Activated T-cell treated with anti-CD3 and anti-CD28 coated beads, Interleukin-2, amount 50 U/mL, for 72 hours (primary cell): ENCODE measurements at places on chromosomes 3 and 15. TPM values are rescaled to one million over a fixed set of nuclear protein-coding genes. Genes with fewer than 3 reads are reported as not detected.

The LARP6 gene
- total RNA-seq, result not detected

The FAM81A gene
- not detected for total RNA-seq

The FXR1 gene
- total RNA-seq, result 196 TPM

The SEMA6D gene
- not detected for total RNA-seq

The KLHL40 gene
- total RNA-seq, result not detected

The IQGAP1 gene
- total RNA-seq, result 184 TPM

The GOLGA8G gene
- not detected for total RNA-seq

The CILP gene
- total RNA-seq, result not detected

The DUOX1 gene
- 0.95 TPM for total RNA-seq

The CCDC13 gene
- 0.70 TPM for total RNA-seq

DNA sequence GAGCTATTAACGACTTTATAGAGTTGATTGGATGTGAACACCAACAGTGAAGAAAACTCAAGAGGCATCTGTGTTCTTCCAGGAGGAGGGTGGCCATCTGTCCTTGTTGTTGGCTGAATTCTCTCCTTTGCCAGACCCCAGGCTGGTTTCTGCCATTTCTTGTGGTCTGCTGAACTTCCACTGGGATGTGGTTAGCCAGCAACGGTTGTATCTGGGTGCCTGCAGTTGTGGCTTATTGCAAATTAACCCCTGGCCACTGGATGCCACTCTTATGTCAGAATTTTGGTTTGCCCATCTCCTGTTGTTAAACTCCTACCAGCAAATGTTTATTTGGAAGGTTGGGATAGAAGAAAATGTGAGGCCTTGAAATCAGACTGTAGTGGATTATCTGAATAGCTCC lies 163.6 kb upstream of the TBC1D5 start:
- DNase-seq, result no peak

DNA sequence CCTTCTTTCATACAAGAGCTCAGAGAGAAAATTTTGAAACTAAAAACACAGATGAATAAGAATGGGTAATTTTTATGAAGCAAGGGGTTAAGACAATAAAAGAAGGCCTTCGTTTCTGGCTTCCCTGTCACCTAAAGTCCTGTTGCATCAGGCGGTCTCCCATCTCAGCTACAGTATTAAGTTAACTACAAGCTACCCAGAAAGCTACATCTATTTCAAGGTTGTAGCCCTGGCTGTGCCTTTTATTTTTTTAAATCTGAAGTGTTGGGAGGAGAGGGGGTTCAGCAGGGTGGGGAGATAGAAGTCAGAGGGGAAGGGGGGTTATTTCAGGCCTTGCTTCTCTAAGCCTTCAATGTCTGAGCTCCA lies 183.3 kb downstream of the TPRG1 start:
- no peak for DNase-seq

GRCh38 chr3:184479426-184480126 lies 82.0 kb upstream of the EPHB3 start:
- no peak for DNase-seq

- DNase-seq, result no peak
Observed at GRCh38 chr15:88579322-88579721, 32.8 kb upstream of the DET1 start.

- no peak for DNase-seq
Observed at GRCh38 chr15:58678683-58679082, 70.8 kb downstream of the ADAM10 start.

DNA sequence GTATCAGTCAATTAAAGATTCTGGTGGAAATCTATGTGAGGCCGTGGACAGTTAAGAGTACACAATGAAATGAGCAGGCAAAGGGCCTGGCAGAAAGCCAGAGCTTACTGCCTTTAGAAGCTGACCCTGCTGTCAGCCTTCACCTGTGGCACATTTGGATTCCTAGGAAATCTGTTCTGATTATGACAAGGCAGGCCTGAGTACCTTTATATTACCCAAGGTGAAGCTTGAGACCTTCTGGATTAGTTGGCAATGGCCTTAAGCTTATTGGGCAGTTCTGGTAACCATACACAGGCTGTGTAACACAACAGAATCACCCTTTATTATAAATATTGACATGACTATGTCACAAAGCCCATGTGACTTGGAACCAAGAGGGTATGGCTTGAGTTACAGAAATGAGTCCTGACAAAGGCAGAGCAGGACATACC lies 43.2 kb downstream of the NBEAL2 start:
- no peak for DNase-seq

- no peak for DNase-seq
Observed at GRCh38 chr3:29494305-29495036, 213.6 kb downstream of the RBMS3 start.

DNA sequence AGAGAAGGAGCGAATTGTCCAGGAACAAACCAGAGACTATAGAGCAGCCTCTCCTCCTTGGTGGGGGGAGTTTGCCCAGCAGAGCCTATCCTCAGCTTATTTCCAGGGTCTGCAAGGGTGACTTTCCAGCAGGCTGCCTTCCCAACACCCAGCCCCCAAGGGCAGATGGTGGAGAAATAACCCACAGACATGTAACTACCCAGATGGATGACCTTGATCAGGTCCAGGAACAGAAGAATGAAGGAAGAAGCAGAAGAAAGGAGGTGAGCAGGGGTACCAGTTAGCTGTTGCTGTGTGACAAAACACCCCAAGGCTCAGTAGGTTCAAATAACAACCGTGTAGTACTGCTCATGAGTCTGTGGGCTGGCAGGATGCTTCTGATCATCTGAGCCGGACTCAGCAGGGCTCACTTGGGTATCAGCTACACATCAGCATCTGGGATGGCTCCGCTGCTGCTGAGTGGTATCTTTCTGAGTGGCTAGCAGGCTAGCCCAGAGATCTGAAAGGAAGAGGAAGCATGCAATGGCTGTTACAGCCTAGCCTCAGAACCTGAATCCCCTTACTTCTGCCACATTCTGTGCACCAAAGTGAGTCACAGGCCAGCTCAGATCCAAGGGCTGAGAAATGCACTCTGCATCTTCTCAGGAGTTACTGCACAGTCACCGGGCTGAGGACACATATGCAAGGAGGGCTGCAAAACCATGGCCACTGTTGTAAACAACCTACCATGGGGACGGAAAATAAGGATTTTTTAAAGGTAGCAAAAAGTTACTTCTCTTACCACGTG lies 22.2 kb upstream of the TXNRD3 start:
- no peak for DNase-seq

DNA sequence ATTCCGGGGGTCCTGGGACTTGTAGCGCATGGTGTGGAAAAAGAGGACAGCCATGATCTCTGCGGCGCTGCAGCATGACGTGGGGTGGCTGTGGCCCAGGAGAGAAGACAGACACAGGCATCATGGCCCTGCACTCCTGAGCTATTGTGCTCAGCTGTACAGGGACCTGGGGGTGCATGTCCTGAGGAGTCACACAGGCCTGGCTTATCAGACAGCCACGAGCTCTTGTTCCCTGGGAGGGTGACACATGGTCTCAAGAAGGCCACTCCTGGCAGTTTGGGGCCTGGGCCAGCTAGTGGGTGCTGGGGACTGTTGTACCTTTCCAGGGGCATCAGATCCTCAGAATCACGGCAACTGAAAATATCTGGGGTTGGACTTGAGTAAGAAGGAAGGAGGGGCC lies 13.7 kb downstream of the TKT start:
- no peak for DNase-seq

DNA sequence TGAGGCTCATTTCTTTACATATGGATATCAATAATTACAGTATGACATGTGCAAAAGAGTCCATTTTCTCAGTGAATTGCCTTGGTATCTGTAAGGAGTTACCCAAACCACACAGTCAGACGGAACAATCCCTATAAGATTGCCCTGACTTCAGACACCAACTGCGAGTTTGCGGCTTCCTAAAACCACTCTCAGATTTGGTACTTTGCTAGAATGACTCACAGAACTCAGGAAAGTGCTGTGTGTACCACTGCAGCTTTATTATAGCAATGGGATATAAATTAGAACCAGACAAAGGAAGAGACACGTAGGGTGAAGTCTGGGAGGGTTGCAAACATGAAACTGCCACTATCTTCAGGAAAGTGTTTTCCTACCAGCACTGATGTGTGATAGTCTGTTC lies 45.8 kb upstream of the ATP13A3 start:
- DNase-seq, result no peak

GRCh38 chr3:11288786-11289637 lies 16.8 kb downstream of the ATG7 start:
- no peak for DNase-seq

DNA sequence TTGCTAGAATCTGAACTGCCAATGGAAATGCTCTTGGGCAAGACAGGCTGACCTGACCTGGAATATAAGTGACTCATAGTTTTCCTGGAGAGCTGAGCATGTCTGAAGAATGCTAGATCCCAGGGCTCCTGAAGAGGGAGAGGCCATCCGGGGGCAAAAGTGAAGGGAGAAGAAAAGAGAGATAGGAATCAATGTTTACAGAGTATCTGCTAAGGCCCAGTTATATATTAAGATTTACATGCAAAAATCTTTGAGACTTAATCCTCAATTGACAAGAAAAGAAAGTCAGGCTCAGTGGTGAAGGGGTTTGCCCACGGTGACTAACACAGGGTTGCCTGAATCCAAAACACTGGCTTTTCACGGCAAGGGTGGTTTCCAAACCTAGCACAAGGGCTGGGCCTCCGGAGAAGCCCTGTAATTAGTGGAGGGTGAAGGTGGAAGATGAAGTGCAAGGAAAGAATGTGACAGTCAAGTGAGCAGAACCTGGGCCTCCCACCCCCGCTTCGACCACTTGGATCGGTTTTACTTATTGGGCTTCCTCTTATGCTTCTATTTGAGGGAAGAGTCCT lies 91.7 kb upstream of the FGF12 start:
- DNase-seq, result peak; percentile 65

DNA sequence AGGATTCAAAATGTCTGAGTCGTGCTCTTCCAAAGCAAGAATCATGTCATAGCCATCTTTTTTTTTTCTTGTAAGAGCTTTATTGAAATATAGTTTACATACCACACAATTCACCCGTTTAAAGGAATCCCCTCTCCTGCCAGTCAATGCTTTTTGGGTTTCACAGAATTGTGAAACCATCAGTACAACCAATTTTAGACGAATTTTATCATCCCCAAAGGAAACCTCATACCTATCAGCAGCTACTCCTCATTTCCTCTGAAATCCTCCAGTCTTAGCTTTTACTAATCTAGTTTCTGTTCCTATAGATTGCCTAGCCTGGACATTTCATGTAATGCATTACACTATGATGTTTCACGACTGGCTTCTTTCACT lies 39.6 kb downstream of the ADIPOQ start:
- no peak for DNase-seq
